Left lobe of liver (tissue), 2 donors: ENCODE measurements at places on chromosomes 7 and 10.

DNA sequence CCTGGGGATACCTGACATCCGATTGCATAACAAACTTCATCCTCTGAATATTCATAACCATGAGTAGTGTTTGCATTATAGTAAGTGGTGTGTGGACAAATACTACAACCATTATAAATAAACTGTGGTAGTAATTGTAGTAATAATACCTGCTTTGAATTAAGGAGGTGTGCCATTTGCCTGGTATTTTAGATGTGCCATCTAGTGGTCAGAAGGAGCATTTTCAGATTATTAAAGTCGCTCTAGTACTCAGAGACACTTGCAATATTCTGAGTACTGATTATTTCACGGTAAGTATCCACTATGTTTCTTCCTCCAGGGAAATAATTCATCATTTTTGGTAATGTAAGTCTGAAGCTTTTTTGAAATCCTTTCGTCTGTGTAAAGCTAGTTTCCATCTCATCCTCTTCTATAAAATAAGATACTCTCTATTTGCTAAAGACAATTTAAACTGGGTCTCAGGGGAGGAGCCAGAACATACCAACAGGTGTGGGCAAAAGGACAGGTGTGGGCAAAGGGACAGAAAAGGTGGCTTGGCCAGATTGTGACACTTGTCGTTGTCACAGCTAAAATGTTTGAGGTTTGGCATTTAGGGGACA is 115.3 kb upstream of the WDR11 start:
- no peak for DNase-seq

- DNase-seq: no peak
Measured at GRCh38 chr7:36088553-36088952, 64.5 kb upstream of the EEPD1 start.

DNA sequence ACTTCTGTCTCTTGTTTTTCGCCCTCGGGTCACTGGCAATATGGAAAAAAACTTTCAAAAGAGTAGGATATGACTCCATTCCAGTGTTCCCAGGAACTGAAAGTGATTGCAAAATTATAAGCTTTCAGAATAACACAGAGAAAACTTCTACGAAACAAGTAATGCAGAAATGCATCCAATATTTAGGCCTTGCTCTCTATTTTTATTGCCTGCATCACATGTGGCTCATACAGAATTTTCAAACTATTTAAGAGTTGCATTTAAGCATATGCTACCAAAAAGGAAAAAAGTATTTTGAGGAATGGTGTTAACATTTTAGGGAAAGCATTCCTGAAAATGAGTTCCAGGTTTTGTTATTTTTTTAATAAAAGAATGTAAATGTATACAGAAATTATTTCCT is 228.0 kb downstream of the CACNB2 start:
- no peak for DNase-seq

GRCh38 chr7:111138586-111138985 is 47.7 kb downstream of the LRRN3 start:
- DNase-seq: no peak

- no peak for DNase-seq
Measured at GRCh38 chr7:87128861-87129267, 23.4 kb upstream of the DMTF1 start.

DNA sequence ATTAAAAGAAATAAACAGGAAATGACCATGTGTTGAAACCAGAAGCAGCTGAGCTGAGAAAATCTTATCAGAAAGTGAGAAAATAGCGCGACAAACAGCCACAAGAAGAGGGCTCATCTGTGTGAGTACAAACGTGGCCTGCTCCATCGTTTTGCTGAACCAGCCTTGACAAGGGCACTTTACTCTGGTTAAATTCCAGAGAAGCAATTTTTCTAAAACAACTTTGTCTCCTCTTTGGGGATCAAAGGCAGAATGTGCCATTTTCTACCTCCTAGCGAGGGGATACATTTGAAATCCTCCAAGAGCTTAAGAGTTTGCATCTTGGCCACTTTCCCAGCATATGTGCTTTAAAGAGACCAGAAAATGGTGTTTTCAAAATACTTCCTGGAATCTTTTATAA is 51.3 kb upstream of the VIPR2 start:
- DNase-seq: no peak

GRCh38 chr10:122234416-122234815 is 36.7 kb upstream of the BTBD16 start:
- no peak for DNase-seq

GRCh38 chr10:126373147-126373546 is 15.1 kb downstream of the ADAM12 start:
- no peak for DNase-seq

- DNase-seq: no peak
Measured at GRCh38 chr10:43683451-43684291, 35.0 kb upstream of the ZNF32 start.

GRCh38 chr10:44015702-44016500 is 367.2 kb upstream of the ZNF32 start:
- DNase-seq: no peak

DNA sequence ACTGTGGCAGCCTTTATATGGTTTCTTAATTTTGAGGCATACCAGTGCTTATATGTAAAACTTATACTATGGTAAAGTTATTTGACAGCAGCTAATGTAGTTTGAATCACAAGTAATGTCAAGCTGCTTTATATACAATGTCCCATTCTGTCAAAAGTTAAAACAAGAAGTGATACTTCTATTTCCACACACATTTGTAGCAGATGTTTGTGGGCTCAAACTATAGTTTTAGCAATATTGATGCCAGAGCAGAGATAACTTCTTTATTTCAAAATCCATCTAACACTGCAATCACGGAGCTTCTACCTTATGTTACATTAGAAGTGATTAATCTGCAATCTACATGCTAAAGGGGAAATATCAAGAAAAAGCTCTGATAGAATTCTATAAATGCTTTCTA is 149.6 kb downstream of the ADK start:
- no peak for DNase-seq

GRCh38 chr7:52289247-52289646 is 746.2 kb upstream of the POM121L12 start:
- no peak for DNase-seq

- peak; percentile 67 for DNase-seq
Measured at GRCh38 chr7:130242198-130243014, 24.3 kb upstream of the CPA2 start.

- no peak for DNase-seq
Measured at GRCh38 chr10:5041471-5042023, 37.9 kb upstream of the AKR1C2 start.

- no peak for DNase-seq
Measured at GRCh38 chr7:101156866-101157589, 2.8 kb downstream of the AP1S1 start.

DNA sequence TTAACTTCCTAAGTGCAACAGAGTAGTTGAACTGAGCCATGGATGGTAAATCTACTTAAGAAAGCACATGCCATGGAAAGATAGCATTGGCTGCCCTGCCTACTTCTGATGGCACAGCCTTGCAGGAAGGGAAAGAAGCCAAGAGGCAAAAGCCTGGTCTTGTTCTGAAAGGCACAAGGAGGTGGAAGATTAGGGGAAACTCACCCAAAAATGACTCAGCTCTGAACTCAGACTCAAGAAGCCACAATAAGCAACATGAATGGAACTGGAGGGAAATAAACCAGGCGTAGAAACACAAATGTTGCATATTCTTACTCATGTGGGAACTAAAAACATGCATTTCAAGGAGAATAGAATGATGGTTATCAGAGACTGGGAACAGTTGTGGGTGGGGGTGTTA is 20.8 kb upstream of the ALOX5 start:
- no peak for DNase-seq

- no peak for DNase-seq
Measured at GRCh38 chr10:43698156-43698555, 49.5 kb upstream of the ZNF32 start.

DNA sequence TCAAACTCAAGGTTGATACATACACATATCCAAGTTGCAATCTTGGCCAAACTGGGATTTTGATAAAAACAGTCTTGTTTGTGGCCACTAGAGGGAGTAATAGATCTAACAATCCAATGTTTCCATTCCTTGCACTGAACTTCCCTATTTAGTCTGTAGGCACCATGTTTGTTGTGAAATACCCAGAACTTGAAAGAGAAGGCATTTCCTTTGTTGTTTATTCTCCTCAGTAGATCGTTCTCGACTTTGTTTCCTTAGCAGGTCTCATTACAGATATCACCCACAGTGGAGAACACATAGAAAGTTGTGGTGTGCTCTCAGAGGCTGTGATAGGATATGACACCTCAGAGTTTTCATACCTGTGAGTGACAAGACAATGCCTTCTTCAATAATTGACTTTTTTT is 70.3 kb upstream of the MXI1 start:
- no peak for DNase-seq

DNA sequence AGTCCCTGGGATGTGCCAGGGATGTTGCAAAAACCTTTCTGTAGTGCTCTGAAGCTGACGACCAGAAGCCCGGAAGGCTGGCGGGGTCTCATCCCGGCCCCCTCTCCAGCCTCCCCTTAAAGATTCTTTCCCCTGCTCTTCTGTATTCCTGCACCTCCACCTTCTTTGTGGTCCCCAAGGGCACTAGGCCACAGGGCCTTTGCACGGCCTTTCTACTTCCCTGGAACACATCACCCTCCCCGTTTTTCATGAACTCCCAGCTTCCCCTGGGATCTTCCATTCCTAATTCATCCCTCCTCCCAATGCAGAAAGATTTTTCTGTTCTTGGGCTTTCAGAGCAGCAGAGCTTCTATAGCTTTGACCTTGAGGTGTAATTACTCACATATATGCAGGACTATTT is 127.0 kb downstream of the CDH23 start:
- DNase-seq: no peak

DNA sequence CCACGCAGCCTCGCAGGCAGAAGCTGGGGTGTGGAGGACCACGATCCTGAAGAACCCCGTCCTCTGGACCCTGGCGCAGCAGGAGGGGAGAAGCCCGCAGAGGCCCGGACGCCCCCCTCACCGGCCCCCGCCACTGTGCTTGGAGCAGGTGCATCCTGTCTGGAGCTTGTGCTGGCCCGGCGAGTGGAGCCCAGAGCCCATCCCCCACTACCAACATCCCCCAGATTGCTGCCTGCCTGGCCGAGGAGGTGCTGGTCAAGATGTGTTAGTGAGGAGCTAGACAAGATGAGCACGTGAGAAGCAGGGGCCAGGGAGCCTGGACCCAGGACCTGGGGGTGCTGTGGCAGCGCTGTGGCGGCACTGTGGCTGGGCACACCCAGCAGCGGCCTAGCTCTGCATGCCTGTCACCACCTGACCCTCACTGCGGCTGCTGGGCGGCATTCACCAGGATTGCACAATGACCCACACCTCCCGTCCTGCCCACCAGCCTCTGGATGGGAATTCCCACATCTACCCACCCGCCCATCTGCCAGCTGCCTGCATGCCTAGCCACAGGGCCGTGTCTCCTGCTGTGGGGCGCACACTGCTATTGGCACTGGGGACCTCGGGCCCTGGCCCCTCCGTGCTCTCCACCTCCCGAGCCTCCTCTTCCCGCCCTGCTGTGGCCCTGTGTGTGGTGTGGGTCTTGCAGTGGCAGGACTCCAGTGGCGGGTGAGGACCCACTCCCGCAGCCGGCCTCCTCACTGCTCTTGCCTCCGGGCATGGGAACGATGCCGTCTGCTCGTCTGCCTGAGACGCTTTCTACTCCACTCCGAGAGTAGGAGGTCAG is 11.8 kb downstream of the GPR146 start:
- no peak for DNase-seq

DNA sequence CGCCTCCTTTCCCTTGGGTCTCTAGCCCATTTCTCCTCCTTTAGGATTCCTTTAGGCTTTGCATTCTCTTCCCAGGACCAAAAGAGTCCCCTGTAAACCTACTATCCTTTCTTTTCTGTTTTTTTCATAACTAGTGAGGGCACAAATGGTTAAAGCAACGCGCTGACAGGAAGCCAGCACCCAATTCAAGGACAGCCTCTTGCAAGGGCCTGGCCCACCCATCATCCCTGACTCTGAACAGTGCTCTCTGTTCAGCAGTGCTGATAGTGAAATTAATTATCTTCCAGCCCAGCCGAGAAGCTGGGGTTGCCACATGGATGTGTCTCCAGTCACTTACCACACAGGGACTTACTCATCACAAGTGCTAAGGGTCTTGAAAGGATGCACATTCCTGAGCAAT is 38.3 kb upstream of the RNF32 start:
- DNase-seq: no peak

GRCh38 chr10:132845780-132846595 is 60.0 kb upstream of the NKX6-2 start:
- peak; percentile 19 for DNase-seq

DNA sequence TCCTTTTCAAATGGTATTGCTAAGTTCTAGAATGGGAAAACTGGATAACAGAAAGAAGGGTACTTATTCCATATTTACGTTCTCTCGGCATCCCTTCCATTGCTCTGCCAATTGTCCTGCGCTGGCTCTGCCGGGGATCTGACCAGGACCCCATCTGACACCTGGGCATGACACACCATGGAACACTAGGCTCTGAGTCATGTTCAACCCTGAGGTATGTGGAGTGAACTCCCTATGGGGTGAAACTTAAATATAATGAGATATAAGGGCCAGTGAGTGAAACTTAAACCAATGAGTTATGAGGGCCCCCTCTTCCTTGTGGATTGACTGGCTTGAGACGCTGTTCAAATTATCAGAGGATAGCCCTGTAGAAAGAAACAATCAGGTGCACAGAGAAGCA is 55.1 kb upstream of the ZEB1 start:
- DNase-seq: no peak

GRCh38 chr7:13880789-13881188 is 108.7 kb downstream of the ETV1 start:
- no peak for DNase-seq

DNA sequence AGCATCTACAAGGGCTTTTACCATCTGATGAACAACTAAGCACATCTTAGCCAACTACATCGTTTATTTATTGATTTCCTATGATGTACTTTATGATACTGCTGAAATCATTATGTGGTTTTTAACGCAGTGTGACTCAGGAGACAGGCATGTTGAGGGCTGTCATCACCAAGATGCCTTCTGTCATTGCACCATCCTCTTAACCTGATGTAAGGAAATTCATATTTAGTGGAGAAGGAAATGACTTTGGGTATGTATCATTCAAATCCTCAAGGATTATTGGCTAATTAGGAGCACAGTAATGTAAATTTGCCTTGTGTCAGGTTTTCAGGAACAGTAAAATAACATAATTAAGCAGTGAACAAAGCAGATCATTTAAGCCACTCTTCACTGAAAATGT is 138.5 kb upstream of the MGMT start:
- no peak for DNase-seq

- no peak for DNase-seq
Measured at GRCh38 chr10:50850578-50851230, 34.7 kb downstream of the A1CF start.

DNA sequence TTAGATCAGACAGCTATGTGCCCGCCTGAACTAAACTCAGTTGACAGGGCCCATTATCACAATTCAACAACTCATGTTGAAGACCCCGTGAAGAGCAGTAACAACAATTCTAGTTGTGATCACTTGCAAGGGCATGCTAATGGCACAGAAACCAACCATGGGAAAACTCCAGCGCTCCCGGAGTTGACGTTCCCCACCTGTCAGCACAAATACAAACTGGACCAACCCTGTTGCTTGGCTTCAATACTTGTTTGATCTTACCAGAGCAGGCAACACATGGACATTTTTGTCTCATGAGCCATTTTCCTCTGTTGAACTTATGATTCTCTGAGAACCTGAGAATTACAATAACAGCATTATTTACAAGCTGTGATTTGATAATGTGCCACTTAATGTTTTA is 119.0 kb upstream of the LANCL2 start:
- DNase-seq: no peak
